ENCODE measurements at places on chromosomes 7 and 10.
A peak's percentile ranks its signal among the peaks of the same experiment; 100 is the strongest.

- DNase-seq = no peak
Observed at GRCh38 chr10:28295336-28295735, 7.5 kb downstream of the MPP7 start.

DNA sequence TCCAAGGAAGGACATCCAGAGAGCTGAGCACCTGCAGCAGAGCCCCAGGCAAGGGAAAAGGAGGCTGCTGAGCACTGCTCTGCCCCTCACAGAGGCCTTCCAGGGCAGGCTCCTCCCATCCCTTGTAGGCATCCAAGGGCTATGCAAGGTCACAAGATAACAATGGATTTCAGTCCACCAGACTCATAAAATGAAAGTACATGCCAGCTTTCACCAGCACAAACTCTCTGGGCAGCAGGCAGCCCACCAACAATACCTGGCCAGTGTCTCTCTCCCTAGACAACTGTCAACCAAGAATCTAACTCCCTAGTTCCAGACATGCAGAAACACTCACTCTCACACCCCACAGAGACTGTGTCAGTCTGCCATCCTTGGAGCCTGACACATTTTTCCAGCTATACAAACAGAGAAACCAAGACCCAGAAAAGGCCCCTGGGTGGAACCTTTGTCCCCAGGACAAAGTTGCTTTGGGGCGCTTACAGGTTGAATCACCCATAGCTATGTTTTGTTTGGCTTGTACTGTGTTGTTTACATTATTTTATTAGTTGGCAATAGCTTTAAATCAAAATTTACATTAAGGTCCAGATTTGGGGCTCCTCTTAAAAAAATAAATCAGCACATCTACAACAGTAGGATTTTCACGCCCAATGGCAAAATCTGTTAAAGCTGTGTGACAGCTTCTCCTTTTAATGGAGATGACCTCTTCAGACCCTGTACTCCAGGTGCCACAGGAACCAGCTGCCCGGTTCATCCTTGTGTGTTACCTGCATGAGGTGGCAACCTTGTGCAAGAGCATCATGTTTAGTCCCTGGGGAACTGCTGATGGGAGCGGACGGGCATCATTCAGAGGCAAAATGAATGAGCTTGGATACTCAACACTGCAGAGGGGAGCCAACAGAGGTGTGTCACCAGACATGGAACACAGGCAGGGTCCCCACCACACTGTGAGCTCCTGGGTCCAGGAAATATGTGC is 5.2 kb downstream of the GRID1 start:
- DNase-seq = no peak

DNA sequence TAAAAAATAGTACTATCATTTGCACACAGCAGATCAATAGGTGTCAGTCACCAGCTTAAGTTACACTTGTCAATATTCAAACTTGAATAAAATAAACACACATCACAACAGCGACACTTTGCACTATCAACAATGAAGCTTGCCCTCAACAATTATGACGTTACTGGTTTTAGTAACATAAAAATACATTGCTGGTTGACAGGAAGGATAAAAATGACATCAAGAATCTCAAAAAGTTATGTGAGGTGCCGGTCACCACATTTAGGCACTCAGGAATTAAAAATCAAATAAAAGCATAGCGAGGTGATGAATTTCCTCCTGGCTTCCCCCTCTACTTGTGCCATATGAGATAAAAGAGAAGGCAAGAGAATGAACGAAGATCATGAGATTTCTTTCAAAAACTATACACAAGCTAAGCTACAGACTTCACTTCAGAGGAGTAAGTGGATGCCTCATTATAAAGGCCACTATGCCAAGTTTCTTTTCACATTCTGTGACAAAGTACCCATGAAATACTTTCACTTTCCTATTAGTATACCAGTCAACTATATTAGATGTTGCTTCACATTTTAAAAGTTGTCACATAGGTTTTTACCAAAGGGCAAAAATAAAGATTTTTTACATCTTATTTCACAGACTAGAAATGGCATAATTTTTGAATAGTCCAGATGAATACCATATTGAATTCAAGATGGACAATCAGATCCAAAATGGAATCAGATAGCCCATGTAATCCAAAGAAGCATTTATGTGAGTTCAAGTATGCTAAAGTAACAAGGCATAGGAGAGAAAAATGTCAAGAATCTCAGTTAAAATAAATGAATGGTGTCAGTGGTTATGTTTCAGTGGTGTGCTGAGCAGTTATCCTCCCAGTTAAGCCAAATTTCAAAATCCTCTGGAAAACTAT is 3.6 kb downstream of the CCDC71L start:
- peak; percentile 29 for DNase-seq

GRCh38 chr7:106947244-106947728 is 82.2 kb downstream of the PIK3CG start:
- DNase-seq = peak; percentile 70

- DNase-seq = peak; percentile 46
Observed at GRCh38 chr7:92076509-92076908, 57.8 kb downstream of the CYP51A1 start.

DNA sequence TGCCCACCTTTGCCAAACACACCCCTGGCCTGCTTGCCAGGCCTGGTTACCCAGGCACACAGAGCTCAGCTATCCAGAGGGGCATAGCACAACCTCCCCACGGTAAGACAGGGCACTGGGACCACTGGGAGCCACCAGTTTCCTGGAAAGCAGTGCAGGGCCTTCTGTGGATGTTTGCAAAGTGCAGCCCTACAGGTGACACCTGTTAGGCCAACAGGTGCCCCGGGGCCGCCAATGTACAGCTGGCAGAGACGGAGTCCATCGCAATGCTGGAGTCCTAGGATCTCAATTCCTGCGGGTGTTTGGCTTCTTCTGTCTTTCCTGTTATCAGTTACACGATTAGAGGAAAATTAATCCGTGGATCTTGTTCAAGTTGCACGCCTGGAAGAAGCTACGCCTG is 94.9 kb downstream of the NPTX2 start:
- DNase-seq = no peak
